ENCODE measurements at places on chromosomes 1 and 21.

GRCh38 chr1:221961532-221962292 lies 219.8 kb upstream of the DUSP10 start:
- no peak for DNase-seq

- no peak for DNase-seq
Observed at GRCh38 chr1:205291596-205291995, 29.9 kb downstream of the NUAK2 start.

DNA sequence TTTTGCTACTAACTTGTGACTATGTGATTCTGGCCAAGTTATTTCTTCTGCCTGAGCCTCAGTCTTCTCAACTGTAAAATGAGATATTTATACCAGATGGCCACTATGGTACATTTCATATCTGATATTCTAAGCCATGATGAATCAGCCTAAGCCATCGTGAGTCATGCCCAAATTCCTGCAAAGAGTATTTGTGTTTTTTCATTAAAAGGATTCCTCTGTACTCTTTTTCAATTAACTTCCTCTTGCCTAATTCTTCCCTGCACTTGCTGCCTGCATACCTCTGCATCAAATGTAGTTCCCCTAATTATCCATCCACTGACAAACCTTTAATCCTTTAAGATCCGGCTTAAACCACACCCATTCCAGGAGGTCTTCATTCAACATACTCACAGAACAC lies 575.1 kb upstream of the BEND5 start:
- DNase-seq: no peak

DNA sequence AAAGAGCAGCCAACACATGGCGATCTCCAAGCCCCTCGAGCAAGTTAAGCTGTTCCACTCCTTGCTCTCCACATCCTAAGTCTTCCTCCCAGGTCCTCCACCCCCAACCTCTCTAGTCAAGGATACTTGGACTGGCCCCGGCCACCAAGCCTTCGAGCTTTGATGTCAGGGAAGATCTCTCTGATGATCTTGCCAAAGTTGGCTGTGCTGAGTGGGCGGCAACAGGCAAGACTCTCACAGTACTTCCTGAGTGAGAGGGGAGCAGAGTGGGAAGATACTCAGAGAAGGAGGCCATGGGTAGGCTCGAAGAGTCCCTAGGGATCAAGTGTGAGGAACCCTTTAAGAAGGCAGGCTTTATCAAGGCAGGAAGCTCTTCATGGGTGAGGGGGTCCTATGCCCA lies 2.8 kb downstream of the RFX5 start:
- no peak for DNase-seq

DNA sequence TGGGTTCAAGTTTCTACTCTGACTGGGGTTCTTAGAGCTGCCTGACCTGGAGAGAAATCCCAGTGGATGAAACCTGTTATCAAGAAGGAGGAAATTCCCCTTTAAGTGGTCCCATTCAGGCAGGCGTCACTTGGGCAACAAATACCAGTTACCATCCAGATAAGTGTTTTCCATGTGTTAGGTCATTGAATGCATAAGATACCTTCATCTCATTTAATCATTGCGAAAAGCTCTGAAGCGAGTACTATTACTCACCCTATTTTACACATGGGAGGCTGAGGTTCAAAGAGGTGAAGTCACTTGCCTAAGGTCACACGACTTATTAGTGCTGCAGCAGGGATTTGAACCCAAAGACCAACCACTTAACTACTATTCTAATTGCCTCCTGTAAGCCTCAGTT lies 45.5 kb upstream of the RPL11 start:
- DNase-seq: no peak
